ENCODE measurements at places on chromosomes 3 and 15.
A peak's percentile ranks its signal among the peaks of the same experiment; 100 is the strongest.

- DNase-seq = peak; percentile 85
These were observed at the start of gene LPCAT4 for GRCh38 chr15:34367101-34368081. Gene LPCAT4 (minus strand): TSS chr15:34367196. CDS start chr15:34367100, 96 bp downstream.

DNA sequence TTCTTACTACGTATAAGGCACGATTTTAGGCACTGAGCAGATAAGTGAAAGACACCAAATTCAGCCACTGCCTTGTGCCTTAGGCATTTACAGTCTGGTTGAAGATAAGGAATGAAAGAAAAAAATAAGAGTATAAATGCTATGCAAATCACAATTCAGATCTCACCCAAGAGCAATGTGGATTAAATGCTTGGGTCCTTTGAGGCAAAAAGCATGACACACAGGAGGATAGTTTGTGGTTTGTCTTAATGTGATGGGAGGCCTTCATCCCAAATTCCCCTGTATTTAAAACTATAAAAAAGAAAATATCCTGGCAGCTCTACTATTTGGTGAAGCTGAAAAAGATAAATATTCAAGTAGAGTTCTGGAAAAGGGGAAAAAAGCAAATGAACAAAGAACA, 79.8 kb downstream of the TGFBR2 start:
- DNase-seq = peak; percentile 44

GRCh38 chr3:100769693-100770092, 60.4 kb downstream of the TFG start:
- DNase-seq = no peak

GRCh38 chr3:100354850-100355249, 20.3 kb downstream of the NIT2 start:
- no peak for DNase-seq

DNA sequence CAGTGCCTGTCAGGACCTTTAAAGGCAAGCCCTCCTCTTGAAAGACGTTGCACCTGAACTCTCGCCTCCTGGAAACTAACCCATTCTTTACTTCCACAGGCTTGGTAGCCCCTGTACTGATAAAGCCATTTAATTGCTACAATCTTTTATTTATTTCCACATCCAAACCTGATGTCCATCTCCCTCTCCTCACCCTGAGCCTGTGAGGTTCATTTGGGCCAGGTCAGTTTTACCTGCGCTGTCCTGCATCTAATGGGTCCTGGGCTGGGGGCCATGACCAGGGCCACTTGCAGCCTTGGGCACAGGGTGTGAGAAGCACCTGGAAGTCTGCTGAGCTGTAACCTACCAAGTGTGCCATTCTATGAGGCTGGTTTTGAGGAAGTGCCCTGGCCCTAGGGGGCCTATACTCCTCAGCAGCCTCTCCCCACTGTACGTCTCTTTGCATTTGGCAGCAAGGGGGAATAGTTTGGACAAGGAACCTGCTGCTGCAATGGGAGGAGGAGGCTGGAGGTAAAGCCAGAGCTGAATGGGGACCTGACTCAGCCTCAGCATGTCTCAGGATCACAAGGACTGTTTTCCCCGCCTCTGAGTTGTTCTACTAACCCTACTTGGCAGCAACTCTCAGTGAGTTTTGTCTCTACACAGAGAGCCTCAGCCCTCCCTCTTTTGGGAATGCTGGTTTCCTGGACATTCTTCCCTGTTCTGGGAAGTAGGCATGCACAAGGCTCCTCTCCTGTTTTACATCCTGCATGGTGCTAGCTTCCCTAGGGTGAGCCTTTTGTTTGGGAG, 53.8 kb downstream of the WDR76 start:
- peak; percentile 30 for DNase-seq

DNA sequence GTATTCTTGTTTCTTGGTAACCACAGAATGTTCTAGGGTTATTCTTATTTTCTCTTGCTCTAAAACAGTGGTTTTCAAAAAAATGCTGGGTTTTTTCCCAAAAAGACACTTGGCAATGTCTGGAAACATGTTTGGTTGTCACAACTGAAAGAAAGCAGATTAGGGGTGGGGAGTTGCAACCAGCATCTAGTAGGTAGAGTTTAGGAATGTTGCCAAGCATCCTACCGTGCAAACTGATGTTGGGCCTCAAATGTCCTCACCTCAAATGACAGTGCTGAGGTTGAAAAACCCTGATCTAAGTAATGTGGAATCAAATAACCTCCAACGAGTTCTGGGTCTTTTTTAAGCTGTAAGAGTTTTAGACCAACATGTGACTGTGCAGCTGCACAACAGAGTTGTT, 270.5 kb upstream of the STT3B start:
- no peak for DNase-seq

DNA sequence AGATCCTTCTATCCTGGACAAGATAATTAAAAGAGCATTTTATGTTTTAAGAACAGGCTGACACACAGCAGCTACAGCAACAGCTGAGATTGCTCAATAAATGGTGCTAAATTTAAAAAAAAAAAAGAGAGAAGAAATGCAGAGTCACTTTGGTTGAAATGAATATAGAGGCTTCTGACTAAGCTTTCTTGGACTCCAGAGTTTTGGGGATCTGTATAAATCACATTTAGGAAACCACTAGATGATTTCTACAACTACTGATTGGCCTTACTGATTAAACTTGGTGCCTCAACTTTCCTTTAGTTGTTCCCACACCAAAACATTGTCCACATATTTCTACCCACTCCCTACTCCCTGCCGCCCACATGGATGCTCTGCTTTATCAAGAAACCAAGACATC, 132.9 kb upstream of the ZBTB20 start:
- peak; percentile 69 for DNase-seq

DNA sequence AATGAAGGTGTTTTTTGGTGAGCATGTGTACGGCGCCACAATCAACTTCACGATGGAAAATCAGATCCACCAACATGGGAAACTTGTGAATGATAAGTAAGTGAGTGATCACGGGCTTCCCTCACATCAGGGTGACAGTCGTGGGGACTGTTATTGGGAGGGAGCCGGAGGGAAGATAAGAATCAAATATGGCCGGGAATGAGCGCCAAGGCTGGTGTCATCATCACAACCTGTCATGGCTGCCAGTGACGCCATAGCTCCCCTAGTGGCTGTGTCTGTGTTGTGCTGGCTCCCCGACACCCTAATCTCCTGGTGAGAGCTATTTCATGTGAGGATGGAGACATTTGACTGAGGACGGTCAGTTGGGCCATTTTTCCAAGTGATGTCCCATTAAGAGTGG, 168.5 kb downstream of the SV2B start:
- peak; percentile 7 for DNase-seq

- DNase-seq = peak; percentile 81
These were observed 889 bp upstream of the LRRIQ4 start for GRCh38 chr3:169811631-169812331.

GRCh38 chr3:150515210-150515609, 31.1 kb downstream of the SERP1 start:
- peak; percentile 9 for DNase-seq

GRCh38 chr3:114464548-114464947, 170.7 kb downstream of the TIGIT start:
- DNase-seq = no peak

DNA sequence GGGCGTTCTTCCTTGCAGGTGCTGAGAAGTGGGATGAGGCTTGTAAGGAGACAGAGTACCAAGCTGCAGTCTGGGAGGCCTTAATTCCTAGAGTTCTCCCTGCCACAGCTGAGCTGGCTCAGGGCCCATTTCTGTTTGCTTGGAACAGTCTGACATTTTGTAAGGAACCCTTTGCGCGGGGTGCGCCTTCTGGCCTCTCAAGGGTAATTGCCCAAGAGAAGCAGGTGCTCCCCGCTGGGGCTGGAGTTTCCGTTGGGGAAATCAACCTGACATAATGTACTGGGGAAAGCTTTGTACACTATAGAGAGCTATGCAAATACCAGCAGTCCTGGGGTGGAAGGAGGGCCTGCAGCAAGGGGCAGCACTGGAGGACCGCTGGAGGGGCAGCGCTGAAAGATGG, 83.6 kb downstream of the HMG20A start:
- DNase-seq = no peak

GRCh38 chr15:67605871-67606270, 63.4 kb downstream of the MAP2K5 start:
- DNase-seq = no peak

DNA sequence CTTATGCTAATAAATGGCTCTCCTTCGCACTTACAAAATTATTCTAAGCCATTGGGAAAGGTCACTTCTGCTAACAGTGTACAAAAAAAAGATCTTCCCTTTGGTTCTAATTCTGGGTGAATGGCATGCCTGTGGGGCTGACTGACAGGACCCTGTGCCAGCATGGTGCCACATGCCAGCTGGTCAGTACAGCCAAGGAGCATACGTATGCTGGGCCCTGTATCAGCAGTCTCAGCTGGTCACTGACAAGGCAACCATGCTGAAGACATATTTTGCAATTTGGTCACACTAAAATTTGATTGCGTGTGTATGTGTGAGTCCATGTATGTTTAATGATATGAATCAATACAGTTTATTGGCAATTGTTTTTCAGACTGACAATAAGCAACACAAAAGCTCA, 246.1 kb downstream of the TBL1XR1 start:
- no peak for DNase-seq

- no peak for DNase-seq
These were observed 375.3 kb downstream of the ROBO1 start for GRCh38 chr3:79392479-79392878.

DNA sequence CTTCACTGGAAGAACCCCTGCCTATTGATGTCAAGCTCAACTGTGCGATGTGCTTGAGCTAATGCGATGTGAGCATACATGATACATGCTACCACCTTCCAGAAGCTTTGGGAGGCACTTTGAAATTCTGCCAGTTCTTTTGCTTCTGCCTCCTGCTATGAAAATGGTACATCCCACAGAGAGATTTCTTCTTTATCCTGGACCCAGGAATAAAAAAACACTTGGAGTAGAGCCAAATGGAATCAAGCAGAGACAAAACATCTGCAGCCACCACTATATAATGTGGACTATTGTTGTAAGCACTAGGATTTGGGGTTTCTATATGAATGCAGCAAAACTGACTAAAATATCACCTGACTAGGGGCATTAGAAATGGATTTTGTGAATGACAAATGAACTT, 119.9 kb upstream of the GAP43 start:
- DNase-seq = no peak

GRCh38 chr3:13494463-13495350, 14.6 kb downstream of the HDAC11 start:
- DNase-seq = peak; percentile 47

GRCh38 chr3:47421741-47422649, 41.2 kb downstream of the PTPN23 start:
- DNase-seq = peak; percentile 40

GRCh38 chr15:43523646-43524045, 6.2 kb downstream of the MAP1A start:
- no peak for DNase-seq

DNA sequence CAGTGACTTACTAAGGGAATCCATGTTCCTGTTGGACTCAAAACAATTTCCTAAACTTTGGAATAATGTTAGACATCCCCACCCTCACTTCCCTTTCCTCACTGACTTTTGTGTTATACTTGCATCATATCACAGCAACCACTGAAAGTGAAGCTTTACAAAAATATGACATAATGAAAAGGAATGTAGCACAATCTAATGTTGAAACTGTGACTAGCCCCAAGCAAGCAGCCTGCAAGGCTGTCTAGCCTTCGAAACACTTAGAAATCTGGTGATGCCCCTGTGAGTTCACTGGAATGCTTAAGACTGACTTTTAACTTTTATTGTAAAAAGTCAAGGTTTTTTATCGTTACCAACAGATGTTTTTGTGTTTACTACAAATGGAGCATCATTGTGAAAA, 203.7 kb upstream of the ZNF385D start:
- DNase-seq = peak; percentile 83

DNA sequence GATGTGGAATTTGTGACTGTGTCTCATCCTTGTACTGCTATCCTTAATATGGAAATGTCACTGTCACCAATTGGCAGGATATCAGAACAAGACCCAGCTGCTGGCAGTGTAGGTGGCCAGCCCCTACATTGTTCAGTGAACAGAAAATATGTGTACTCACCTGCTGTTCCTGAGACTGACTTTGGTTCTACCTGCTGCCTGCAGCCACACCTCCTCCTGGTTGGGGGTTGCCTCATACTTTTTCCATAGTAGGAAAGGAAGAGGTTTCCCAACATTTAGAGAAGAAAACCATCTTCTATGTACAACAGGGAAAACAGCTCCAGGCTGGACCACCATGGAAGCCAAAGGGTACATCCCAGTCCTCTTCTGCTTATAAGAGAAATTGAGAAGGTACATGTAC, 35.9 kb downstream of the SLC12A1 start:
- no peak for DNase-seq

Measured in EH (cell line).